Mucosa of descending colon (tissue), 3 donors: ENCODE measurements at places on chromosomes 2 and 18.

- no peak for DNase-seq
Measured at GRCh38 chr2:179460181-179460929, 195.7 kb upstream of the SESTD1 start.

GRCh38 chr2:112936927-112937232 is 25.9 kb downstream of the IL37 start:
- DNase-seq = no peak

- DNase-seq = no peak
Measured at GRCh38 chr2:134370655-134371445, 117.0 kb downstream of the MGAT5 start.

DNA sequence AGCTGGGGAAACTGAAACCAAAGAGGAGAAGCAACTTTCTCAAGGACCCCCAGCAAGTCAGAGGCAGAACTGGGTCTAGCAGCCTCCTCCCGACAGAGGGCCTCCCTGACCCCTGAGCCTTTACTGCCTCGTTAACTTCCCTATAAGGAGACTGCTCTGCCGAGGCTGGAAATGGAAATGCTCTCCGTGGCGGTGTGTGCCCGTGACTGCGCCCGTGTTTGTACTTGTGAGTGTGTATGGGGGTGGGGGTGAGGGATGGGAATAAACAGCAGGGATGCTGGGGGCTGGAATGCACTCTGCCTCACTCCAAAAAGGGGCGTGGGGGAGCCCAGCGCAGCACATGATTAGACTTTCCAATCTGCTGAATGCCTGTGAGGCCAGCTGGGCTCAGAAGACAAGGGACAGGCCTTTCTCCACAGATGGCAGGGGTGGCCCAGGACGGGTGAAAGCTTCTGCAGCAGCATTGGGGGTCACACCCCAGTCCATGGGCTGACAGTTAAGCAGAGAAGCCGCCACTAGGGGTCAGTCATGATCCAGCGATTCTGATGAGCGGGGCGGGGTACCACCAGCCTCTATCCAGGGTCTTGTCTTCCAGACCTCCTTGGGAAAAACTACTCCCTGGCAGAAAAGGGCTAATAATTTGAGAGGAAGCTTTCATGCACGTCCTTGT is 26.8 kb downstream of the MPHOSPH10 start:
- DNase-seq = no peak

- DNase-seq = no peak
Measured at GRCh38 chr2:121205321-121205942, 79.6 kb downstream of the TFCP2L1 start.

DNA sequence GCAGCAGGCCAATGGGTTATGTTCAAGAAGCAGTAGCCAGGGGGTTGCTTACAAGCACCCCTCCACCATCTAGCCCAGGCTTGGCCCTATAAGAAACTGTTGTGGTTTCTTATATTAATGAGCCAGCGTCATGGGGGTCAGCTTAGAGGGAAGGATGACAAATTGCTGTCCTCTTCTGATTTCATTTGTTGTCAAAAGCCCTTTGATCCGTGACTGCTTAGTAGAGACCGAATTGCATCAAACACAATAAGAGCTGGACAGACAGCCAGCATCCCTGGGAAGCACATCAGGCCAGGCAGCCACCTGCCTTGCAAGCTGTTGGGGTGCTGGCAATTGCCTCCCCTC is 206.6 kb upstream of the SETBP1 start:
- DNase-seq = no peak

DNA sequence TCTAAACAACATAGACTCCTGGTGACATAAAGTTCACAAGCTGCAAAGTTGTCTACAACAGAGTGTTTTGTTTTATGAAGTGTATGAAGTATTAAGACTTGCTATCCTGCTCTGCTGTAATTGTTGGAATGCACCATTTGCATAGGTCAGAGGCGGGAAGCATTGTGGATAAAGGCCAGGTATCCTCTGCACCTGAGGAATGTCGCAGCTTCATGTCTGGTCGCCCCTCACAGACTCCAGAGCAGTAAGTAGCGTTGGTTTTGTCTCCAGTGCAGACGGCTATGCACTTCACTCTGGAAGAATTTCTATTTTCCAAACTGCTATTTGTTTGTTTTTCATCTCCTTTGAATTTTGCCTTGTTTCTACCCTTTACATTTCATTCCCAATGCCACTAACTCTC is 63.1 kb downstream of the UNC80 start:
- no peak for DNase-seq

GRCh38 chr18:70429847-70430500 is 141.1 kb downstream of the SOCS6 start:
- no peak for DNase-seq

DNA sequence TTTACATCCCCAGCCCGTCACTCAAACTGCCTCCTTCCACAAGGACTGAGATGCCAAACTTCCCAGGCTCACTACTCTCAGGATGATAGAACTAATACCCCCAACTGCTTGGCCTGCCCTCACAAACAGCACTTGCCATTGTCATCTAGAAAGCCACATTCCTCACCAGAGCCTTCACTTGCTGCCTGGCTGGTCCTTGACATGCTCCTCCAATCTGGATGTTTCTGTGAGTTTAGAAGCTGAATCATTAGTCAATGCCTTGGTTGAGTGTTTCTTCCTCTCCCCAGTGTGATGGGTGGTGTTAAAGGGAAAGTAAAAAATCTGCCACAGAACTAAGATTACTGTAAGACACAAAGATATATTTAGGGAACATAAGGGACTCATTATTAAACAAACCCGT is 52.5 kb downstream of the MARCHF4 start:
- no peak for DNase-seq

DNA sequence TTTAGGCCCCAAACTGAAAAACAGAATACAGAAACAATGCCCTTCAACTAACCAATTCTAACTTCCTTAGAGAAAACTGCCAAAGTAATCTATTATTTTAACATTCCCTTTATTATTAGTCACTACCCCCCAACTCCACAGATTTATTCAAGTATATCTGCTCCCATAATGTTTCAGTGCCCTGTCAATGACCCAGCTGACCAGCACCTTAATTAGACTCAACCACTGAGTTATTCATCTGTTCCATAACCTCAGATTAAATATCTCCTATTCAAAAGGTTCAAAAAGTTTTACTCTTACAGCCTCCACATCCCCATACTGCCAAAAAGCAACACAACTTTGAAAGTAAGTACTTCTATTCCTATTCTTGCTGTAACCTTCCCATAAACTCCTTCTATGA is 202.4 kb downstream of the EXOC6B start:
- DNase-seq = no peak

GRCh38 chr2:190841707-190842505 is 38.7 kb upstream of the GLS start:
- no peak for DNase-seq

- no peak for DNase-seq
Measured at GRCh38 chr18:12366379-12366778, 10.6 kb downstream of the AFG3L2 start.

DNA sequence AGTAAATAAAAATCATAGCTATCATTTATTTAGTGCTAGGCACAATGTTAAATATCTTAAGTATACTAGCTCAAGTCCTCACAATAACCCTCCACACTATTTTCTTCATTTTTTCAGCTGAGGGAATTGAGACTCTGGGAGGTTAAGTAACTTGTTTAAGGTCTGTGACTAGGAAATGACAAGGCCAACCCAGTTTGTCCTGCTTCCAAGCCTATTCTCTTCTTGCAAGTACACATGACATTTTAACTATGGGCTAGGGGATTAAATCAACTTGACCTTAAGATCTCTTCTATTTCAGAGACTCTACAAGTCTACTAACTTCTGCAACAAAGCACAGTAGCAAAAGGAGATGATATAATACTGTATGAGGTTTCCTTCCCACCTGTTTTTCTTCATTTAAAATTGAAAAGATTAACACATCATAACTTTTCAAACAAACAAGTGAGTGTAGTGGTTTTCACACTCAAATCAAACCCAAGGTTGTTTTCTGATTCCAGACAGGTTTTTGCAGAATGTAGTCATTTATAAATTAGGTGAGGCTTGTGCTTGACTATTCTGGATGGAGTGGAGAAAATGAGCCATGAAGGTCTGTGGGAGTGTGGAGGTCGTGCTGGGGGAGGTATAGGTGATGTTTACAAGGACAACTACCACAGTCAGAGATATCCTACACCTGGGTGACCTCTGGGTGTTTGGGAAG is 57.0 kb downstream of the CD28 start:
- DNase-seq = no peak

DNA sequence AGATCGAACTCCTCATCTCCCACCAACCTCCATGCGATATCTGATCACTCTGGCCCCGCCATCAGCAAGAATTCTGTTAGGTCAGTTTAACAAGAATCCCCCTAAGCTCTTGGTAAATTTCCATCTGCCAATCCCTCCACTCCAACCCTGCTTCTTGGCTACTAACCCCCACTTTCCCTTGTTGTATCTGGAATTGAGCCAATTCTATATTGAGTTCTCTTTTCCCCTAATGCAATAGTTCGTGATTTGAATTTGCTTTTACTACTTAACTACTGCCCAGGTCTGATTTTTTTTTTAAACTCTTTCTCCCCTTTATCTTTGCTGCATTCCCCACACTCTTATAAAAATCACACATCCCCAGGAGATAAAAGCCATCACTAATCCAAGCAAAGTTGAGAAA is 159.3 kb upstream of the STK17B start:
- DNase-seq = no peak

- DNase-seq = no peak
Measured at GRCh38 chr2:96386470-96386869, 50.9 kb downstream of the NCAPH start.

DNA sequence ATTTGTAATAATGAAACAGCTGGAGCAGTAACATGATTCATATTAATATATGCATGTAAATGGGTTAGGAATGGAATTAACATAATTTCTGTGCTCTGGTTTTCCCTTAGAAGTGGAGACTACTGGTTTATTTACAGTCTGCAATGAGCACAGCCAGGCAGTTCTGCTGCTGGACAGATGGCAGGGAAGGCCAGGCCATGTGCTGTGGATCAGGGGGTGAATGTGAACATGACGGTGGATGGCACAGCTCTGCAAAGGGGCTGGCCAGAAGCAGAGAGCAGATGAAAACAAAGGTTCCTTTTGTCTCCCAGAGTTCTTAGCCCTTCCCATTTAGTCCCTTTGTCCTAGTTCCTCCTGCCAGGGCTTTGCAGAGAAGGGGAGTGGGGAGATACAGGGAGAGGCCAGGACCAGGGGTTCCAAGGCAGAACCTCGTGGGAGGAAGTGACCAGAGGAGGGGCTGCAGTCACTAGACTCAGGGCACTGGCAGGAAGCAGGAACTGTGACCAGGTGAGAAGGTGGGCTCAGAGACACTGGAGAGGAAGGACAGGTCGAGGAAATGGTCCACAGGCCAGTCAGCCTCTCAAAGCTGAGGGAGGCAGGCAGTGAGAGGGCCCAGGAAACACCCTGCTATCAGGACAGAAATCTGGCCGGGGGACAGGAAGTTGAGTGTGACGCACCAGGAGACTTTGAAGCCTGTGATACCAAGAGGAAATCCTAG is 112.9 kb upstream of the ATP8B1 start:
- peak; percentile 34 for DNase-seq

- DNase-seq = no peak
Measured at GRCh38 chr2:33180915-33181314, 234.2 kb downstream of the LTBP1 start.

DNA sequence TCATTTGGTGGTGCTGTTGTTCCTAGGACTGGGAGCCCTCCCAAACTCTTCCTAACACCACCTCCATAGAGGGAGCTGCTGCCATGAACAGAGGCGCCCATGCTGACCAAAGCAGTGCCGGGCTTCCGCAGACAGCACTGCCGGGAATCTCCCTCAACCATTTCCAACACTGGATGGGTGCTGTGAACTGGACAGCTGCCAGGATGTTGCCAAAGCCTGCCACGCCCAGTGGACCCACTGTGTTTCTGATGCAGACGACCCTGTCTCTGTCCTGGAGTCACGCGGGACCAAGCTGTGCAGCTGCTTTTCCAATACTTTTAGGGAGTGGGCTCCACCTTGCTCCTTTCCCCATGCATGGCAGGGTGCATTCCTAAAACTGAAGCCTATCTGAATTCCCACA is 16.9 kb upstream of the GNAL start:
- no peak for DNase-seq

GRCh38 chr2:238498691-238499295 is 72.1 kb downstream of the ASB1 start:
- DNase-seq = no peak

GRCh38 chr2:161427664-161428587 is 11.8 kb downstream of the TBR1 start:
- DNase-seq = no peak

- DNase-seq = no peak
Measured at GRCh38 chr2:238596571-238597551, 170.1 kb downstream of the ASB1 start.

DNA sequence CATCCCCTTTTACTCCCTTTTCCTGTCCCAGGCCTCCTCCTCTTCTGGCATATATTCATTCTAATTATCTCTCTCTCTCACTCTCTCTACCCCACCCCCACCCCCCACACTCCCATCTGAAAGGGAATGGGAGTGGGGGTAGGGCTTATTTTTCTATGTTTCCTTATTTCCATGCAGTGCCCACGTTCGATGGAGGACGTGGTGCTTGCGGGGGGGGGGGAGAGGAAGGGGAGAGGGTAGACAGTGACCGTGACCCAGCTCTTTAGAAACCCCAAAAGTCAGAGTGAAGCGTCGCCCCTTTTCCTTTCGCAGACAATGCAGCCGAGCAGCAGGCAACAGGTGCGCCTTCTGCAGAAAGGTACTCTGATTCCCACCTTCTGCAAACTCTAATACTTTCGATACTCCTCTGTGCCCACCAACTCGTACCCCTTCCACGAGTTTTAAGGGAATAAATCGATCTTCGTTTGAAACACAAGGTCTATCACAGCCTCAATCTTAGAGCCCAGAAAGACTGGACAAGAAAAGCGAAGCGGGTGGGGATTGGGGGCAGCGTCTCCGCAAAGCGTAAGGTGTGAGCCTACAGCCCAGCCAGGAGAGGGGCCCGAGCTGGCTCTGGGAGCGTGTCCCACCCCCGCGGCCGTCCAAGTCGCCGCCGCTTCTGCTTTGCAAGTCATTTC is 891 bp upstream of the NR4A2 start:
- peak; percentile 65 for DNase-seq

DNA sequence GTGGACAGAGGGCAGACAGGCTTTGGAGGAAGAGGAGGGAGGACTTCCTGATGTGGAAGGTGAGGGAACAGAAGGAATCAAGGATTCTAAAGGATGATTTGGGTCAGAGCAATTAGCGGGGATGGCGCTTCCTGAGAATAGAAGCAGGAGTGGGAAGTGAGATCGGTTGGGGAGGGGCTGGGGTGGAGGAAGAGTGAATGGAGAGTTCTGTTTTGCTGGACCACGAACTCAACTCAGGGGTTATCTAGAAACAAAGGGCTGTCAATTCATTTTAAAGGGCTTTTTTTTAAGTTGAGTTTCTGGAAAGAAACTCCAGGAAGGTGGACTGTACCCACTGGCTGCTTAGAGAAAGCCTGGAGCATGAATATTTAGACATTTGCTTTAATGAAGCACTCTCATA is 54.9 kb downstream of the BCL2L11 start:
- DNase-seq = no peak

GRCh38 chr2:202642567-202642966 is 7.8 kb downstream of the FAM117B start:
- no peak for DNase-seq

DNA sequence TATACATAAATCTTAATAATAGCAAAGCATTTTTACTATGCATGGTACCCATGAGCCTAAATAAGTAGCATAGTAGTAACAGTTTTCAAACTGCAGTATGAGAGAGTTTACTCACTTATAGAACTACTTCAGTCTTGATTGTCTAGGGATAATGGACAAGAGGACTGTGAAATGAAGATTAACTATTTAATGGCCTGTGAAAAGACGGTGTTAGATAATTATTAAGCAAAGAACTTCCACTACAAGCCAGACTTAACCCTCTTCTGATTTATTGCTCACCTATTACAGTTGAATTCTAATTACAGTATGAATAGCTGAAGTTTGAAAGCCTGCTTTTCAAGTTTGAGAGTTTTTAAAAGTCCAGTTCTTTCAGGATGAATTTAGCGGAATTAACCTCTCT is 18.9 kb downstream of the PIK3C3 start:
- no peak for DNase-seq
